IPS-NIHi11 (cell line): ENCODE measurements at places on chromosomes 3 and 15.

DNA sequence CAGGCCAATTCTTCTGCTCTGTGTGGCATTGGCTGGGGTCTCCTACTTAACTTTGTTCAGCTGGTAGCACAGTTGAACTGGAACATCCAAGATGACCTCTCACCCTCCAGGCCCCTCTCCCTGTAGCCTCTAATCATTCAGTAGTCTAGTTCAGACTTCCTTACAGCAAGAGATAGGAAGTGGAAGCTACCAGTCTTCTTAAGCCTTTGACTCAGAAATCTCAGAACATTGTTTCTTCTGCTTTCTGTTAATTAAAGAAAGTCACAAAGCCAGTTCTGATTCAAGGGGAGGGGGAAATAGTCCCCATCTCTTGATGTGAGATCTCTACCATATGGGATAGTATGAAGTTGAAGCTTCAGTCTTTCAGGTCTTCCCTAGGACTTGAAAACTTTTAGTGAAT is 18.8 kb upstream of the SACM1L start:
- DNase-seq: no peak

DNA sequence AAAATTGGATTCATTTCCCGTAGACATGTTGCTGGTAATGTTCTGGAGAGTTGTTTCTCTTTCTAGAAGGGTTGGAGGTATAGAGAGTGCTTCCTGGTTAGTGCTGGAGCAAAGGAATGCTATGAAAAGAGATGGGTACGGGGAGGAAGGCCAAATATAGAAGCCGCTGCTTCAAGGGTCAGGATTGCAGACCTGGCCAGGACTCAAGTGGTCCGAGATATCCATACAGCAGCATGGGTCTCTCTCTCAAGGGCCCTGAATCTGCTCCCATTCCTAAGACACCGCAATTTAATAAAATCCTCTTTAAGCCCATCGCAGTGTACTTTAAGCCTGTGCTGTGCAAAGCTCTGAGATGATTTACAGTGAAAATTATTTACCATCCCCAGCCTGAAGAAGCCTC is 287.0 kb downstream of the FAM43A start:
- no peak for DNase-seq

GRCh38 chr3:62625268-62625667 is 249.9 kb downstream of the CADPS start:
- no peak for DNase-seq

DNA sequence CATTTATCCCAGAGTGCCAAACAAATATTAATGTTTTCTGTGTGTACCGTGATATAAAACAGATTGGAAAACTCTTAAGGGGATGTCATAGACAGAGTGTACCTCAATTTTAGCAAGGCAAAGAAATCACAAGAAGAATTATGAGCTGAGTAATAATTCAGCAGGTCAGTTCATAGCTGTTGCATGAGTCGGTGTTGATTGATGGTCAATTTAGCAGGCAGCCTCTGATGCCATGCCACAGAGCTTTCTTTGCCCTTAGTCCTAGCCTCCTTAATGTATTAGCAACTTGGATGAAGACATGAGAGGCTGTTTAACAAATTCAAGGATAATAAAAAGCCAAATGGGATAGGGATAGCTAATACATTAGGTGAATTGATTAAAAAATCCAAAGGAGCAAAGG is 6.8 kb downstream of the SLC35A5 start:
- no peak for DNase-seq

GRCh38 chr3:139302084-139302800 is 41.6 kb upstream of the MRPS22 start:
- no peak for DNase-seq

DNA sequence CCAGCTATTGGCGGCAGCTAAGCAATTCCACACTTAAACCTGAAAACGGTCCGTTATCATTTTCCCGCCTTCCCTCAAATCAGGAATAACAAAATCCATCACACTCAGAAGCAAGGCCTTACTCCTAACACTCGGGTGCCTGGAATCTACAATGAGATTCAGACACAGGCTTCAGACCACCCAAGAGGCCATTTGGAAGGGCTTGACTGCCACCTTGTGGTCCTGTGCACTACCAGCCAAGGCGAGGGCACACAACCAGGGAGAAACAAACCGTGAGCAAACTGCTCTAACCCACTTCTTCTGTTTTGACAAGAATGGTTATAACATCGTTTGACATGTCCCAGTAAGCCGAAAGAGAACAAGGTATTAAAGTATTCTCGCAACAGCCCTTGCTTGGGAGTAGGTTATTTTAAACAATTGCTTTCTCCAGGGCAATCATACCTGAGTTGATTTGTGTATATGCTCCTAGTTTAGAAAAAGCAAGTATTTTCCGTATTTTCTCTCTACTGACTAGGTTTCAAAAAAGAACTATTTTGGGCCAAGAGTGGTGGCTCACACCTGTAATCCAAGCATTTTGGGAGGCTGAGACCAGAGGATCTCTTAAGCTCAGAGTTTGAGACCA is 40.1 kb upstream of the TAFA4 start:
- peak; percentile 80 for DNase-seq

DNA sequence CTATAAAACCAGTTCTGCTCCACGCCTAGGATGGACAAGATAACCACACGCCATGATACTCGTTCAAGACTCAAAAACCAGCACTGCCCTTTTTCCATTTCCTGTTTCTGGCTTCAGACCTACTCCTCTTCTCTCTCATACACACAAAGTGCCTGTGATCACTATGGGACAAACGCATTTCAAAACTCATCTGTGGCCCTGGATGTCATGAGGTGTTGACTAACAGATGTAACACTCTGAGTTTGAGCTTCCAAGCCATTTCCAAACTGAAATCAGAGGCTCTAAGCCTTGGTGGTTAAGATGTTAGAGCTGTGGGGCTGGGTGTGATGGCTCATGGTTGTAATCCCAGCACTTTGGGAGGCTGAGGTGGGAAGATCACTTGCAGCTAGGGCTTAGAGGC is 55.7 kb upstream of the LMOD3 start:
- DNase-seq: no peak

- DNase-seq: no peak
Measured at GRCh38 chr15:71559098-71559497, 251.3 kb upstream of the NR2E3 start.

DNA sequence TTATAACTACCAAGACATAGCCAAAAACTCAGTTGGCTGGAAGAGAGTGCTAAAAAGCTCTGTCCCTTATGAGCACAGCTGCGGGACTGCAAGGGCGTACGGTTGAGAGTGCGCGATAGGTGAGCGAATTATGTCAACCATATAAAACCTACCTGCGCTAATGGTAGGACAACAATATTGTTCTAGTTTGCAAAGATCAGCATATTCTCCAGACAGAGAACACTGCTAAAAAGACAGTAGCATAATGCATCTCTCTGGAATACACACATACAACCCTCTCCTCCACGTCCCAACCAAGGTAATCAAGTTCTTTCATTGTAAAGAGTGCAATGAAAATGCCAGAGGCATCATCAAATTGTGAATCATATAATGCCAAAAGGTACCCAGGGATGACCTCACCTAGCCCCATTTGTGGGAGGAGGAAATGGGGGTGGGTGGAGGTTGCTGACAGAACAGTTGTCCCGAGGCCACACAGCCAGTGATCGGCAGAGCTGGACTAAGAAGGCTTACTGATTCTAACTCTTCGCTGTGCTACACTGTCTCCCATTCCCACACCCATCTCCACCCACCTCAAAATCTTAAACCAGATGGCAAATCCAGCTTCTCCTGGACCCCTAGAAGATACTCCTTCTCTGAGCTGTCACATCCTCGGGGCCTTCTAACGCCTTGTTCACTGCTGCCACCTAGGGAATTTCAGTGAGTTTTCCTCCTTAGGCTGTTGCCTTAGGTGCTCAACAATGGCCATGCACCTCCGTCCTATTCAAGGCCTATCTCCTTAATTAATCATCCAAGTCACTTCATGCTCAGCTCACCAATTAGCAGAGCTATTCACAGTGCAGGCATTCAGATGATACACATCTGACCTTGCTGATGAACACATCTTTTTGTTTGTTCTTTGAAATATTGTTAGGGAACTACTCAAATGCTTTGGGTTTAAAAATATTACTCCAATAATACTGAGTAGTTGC is 60.7 kb downstream of the RPL22L1 start:
- DNase-seq: peak; percentile 60

DNA sequence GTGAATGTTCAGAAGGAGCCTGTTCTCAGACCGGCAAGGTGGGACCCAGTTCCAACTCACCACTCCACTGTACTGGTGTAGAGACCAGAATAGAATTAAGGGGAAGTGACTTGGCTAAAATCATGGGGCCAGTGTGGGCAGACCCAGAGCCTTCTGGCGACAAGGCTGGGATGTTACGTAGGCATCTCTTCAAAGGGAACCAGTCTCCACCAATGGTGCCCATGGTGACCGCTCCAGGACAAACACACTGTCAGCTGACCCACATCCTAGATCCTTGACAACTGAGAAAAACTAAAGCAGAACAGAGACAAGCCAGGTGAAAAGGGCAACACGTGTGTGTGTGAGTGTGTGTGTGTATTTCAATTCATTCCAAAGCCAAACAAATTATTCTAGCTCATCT is 321.7 kb upstream of the FRG2C start:
- no peak for DNase-seq

GRCh38 chr15:65092911-65093792 is 16.6 kb downstream of the KBTBD13 start:
- no peak for DNase-seq

- no peak for DNase-seq
Measured at GRCh38 chr3:39542588-39542988, 75.1 kb downstream of the MOBP start.

DNA sequence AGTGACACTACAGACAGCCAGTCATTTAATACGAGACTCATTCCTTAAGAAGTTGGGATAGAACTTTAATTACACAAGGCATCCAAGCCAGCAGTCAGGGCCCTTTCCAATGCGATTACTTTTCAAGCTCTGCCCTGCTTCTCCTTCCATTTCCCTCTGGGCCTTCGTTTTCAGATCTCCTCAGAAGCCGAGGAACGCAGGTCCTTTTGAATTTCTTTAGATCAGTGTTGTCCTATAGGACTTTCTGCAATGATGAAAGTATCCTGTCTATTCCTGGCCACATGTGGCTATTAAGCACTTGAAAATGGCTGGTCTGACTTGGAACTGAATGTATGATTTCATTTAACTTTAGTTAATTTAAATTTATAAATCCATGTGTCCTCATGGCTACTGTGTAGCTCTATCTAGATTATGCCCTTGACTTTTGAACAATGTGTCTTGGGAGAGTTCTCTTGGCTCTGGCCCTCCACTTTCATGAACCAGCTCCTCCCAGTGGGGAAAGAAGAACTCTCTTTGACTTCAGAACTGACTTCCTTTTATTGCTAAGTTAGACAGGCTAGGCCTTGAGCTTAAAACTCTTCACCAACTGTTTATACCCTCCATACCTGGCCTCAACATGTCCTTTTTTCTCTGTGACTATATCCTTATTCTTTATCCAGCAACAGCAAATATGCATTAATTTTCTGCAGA is 22.6 kb downstream of the TGFBR2 start:
- DNase-seq: peak; percentile 19

DNA sequence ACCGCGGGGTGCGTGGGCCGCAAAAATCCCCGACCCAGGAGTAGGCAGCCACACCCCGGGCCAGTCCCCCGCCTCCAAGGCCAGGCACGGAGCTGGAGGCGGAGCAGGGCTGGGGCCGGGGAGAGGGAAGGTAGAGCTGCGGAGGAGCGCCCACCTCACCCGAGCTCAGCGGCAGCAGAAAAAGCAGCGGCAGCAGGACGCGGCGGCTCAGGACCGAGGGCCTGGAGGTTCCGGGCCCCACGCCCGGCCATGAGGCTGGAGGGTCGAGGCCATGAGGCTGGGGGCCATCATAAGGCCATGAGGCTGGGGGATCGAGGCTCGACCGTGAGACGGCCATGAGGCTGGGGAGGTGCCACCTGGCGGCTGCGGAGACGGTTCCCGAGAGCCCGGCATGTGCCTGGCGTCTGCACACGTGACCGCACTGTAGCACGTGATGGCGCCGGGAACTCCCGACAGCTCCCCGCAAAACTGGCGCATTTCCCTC is 32.9 kb upstream of the PRSS50 start:
- DNase-seq: no peak

GRCh38 chr3:187648177-187648576 is 22.0 kb downstream of the SST start:
- DNase-seq: no peak

DNA sequence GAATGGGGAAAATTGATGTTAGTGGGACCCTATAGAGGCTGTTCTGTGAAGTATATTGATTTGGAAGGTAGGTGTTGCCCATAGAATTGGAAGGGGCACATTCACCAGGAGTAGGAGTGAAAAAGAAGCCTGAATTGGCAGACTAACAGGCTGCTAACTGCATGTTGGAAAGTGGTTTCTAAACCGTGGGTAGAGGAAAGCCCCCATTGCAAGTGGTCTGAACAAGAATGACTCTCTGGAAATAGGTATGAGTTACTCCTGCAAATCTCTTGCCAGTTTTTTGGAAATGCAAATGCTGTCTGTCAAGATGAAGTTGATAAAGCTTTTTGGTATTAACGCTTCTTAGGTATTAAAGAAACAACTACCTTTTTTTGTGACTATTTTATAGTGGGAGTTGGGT is 3.5 kb downstream of the UBE2E1 start:
- no peak for DNase-seq

DNA sequence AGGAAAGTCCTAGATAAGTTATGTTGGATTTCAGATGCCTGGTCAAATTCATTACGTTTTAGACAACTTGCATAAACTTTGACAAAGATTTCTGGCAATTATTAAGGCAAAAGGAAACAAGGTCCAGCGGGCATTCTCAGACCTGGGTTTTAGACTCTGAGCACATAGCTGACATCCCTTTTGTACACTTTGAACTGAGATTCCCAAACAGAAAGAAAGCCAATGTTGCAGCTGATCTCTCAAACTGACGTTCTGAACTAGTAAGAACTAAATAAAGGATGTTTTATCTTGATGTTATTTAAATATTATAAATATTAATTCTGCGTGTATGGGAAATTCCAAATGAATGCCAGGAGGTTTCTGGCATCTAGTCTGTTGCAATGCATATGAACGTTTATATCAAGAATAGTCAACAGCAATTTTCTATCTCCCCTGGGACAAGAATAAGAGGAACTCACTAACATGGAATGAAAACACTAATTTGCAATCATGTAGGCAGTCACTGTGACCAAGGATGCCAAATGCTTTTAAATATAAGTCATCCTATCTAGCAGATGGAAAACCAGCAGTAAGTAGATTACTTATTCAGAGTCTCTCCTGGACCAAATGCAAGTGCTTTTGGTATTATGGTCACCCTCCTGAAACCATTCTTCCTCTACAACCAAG is 202.1 kb downstream of the GREM1 start:
- DNase-seq: no peak
